ENCODE measurements at places on chromosomes 11 and 22.
A peak's percentile ranks its signal among the peaks of the same experiment; 100 is the strongest.

DNA sequence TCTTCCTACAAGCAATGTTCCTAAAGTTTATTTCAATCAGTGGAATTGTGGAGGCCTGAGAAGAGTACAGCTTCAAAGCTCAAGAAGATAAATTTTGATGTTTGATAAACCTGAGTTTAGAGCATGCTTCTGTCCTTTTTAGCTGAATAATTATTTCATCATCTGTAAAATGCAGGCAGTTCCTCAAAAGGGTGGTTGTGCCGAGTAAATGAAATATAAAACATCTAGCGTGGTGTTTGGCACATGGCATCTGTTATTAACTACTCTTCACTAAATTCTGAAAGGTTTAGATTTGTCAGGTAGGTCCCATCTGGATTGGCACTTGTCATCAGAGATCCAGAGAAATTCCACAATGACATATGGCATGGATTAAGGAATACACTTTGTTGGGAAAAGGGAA is 155.1 kb downstream of the DDX10 start:
- DNase-seq: no peak

DNA sequence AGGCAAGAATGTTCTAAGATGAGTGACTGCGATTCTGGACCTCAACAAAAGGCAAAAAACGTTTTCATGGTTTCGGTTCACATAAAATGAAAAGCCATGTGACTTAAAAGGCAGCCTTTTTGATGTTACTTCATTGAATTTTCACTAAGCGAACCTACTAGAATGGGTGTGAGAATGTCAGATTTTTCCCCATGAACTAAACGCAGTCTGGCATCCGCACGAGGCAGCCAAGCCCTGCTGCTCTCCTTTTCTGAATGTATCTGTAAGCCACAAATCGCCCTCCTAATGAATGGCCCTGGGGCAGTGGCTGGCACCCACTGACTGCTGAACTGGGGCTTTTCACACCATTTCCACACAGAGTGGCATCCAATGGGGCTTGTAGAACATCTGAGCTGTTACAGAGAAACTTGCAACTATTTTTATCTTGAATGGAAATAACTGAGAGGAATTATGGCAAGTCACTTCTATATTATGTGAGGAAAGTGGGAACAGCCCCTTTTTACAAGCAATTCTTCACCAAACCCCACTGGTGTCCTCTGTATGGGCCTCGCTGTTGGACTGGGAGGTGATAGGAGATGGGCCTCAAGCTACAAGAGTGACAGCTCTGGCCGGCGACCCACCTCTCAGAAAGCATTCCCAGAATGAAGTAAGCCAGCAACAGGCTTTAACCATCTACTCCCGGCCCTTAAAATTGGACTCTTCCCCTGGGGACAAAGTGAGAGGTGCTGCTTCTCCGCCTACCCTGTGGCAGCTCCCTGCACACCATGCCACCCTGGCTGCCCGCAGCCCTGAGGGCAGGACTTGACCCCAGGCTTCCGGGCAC is 29.4 kb downstream of the PPP2R1B start:
- no peak for DNase-seq

- no peak for DNase-seq
These were observed at the start of gene MAPK12 for GRCh38 chr22:50261615-50262459. MAPK12 (minus strand) TSS chr22:50261683; CDS start chr22:50261509, 174 bp downstream.

- DNase-seq: no peak
These were observed 56.7 kb downstream of the C11orf58 start for GRCh38 chr11:16795146-16795545.

- DNase-seq: no peak
These were observed 28.9 kb downstream of the CLMP start for GRCh38 chr11:123166071-123166559.

DNA sequence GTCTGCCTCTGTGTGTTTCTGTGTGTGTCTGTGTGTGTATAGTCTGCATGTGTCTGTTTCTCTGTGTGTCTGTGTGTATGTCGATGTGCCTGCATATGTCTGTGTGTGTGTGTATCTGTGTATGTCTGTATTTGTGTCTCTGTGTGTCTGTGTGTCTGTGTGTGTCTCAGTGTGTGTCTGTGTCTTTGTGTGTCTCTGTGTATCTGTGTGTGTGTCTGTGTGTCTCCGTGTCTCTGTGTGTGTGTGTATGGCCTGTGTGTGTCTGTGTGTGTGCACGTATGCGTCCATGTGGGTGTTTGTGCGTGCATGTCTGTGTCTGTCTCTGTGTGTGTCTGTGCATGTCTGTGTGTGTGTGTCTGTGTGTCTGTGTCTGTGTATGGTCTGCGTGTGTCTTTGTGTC is 439 bp downstream of the SNX32 start:
- DNase-seq: no peak

- peak; percentile 80 for DNase-seq
These were observed 1.7 kb upstream of the RTN4RL2 start for GRCh38 chr11:57458410-57459163.

GRCh38 chr11:130609121-130610035 is 160.9 kb downstream of the ADAMTS15 start:
- DNase-seq: no peak

DNA sequence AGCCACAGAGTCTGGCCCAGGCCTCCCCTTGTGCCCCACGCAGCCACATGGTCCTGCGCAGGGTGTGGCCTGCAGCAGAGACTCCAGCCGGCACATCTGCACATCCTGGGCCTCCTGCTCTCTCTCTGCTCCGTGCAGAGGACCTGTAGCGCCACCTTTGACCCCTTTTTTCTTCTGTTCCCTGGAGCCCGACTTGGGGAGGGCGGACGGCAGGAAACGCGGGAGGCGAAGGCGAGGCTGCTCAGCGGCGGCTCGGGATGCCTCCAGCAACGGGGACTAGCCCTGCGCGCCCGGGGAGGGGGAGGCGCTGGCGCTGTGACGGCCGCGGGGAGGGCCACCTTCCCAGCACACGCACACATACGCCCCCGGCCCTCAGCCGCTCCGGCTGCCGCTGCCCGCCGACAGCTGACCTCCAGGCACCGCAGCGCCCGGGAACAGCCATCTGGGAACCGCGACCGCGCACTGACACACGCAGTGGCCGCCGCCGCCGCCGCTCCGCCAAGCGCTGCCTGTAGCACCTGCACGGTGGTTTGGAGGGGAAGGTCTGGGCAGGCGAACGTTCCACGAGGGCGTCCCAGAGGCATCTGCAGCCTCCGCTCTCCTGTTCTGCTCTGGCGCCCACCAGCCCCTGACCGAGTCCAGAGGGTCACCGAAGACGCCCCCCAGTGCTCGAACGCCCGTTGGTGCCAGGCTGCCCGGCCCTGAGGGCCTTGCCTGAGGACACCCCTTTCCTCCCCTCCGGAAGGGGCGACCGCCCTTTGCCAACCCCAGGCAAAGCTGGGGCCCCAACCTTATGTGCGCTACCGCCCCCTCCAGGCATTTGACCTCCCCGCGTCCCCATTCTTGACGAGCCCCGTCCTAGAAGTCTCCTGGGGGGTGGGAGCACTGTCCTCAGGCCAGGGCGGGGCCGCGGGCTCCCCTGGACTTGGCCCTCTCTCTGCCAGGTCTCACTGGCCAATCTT is 16.9 kb upstream of the C22orf42 start:
- DNase-seq: no peak

DNA sequence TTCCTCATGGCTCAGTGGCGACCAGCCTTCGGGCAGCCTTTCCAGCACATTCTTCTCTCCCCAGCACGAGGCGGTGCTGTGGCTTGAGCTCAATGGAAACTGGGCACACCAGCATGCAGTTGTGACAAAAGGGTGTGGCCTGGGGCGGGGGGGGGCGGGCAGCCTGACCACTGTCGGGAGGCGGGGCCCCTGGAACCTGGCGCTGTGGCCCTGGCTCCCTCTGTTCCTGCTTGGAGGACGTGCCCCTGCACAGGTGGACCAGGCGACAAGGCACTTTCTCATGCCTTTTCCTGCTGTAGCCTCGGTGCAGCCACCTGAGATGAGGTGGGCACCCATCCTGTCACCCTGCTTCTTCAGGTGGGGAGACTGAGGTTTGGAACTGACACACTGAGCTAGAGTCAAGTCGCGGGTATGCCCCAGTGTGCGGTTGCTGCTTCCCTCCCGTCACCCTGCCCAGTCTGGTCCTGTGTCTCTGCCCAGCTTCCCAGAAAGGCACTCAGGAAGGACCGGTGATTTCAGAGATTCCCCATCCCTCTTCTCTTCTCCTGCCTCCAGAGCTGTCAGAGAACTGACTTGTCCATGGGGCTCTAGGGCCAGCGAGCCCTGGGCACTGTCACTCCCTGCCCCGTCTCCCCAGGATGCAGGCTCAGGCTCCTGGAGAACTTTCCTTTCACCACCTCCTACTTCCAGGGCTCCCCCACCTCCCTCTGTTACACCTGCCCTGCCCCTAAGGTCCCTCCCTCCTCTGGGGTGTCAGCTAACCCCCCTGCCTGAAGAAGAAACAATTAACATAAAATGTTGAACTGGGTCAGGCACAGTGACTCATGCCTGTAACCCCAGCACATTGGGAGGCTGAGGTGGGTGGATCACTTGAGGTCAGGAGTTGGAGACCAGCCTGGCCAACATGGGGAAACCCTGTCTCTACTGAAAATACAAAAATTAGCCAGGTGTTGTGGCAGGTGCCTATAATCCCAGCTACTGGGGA is 9.9 kb downstream of the B3GAT1 start:
- DNase-seq: no peak

- no peak for DNase-seq
These were observed 29.5 kb downstream of the DKK3 start for GRCh38 chr11:11978792-11979487.

DNA sequence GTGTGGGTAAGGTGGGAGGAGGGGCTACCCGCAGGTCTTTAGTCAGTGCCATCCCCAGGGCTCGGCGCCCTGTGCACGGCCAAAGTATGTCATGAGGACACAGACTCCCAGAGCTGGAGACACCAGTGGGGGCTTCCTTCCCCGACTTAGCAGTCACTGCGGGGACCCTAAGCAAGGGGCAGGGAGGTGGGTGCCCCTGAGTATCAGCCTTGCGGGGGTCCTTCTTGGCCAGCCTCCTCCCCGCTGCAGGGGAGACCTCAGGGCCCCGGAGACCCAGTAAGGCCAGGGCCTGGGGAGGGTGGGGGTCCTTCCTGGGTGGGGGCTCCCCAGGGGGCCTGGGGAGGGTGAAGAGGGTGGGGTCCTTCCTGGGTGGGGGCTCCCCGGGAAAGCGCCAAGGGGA is 673.8 kb downstream of the BRD1 start:
- DNase-seq: no peak

GRCh38 chr22:43088627-43088983 is 586 bp downstream of the TTLL1 start:
- DNase-seq: no peak

GRCh38 chr11:44300844-44301563 is 8.9 kb downstream of the ALX4 start:
- no peak for DNase-seq

DNA sequence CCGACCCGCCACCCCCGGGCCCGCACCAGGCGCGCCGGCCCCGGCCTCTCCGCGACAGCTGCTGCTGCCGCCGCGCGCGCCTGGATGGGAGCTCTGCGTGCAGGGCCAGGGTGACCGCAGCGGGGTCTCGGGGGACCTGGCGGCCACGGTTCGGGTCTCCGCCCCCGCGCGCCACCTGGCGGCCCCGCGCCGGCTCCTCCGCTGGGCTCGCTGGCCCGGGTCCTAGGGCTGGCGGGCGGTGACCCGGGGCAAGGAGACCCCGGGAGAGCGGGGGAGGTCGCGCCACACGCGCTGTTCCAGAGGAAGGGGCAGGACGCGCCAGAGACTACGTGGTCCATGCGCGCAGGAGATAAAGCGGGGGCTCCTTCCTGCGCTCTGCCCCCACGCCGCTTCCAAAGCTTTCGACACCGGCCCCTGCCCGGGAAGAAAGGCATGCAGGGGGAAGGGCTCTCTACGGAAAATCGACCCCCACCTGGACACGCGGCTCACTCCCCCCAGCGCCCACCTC is 562 bp downstream of the SHANK2 start:
- no peak for DNase-seq

- DNase-seq: peak; percentile 79
These were observed 38.2 kb upstream of the WEE1 start for GRCh38 chr11:9535189-9535781.

GRCh38 chr22:17705951-17706900 is 67.7 kb downstream of the BCL2L13 start:
- peak; percentile 42 for DNase-seq

GRCh38 chr11:46537121-46537520 is 56.7 kb downstream of the AMBRA1 start:
- no peak for DNase-seq

GRCh38 chr11:122175306-122175705 is 59.3 kb upstream of the BLID start:
- no peak for DNase-seq

DNA sequence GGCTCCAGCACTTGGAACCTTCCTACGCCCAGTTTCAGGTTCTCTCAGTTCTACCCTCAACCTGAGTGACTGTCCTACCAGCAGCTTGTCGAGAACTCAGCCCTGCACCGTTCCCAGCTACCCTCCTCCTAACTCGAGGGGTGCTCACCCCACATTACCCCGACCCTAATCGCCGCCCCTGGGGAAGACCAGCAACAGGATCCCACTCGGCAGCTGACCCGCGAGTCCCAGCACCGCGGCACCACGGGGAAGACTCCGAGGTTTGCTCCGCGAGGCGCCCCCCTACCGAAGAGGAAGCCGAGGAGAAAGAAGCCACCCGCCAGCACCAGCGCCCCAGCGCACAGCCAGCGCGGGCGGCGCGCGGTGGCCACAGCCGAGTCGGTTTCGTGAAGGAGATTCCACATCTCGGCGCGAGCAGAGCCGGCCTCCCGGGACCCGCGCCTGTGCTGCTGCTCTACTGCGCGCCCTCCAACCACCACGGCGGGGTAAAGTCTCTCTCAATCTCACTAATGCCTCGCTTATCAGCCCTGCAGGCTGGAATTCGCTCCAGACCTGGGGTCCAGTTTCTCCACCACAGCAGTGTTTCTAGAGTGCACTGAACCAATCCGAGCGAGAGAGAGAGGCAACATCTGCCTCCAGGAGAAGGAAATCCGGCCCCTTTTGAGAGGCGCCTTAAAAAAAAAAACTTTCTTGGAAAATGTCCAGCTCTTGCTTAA is at the start of gene FOLH1:
Gene FOLH1 (minus strand): TSS at position 597 of the 716 bp plus-strand sequence. CDS start 193 bp downstream, at position 404.
- DNase-seq: no peak

DNA sequence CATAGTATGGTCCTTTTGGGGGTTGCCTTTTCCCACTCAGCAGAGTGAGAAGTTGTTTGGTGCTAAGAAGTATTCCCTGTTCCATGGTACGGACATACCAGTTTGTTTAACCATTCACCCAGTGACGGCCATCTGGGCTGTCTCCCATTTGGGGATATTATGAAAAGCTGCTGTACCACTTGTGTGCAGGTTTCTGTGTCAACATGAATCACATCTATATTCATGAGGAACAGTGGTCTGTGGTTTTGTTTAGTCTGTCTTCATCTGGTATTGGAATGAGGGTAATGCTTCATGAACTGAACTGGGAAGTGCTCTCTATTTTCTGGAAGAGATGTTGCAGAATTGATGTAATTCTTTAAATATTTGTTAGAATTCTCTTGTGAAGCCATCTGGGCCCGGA is 89.5 kb downstream of the TRMU start:
- DNase-seq: no peak

Data from activated naive CD4-positive, alpha-beta T cell treated with anti-CD3 and anti-CD28 coated beads, Interleukin-2, amount 50 U/mL, for 16 hours (primary cell).